Globus pallidus (tissue), 1 donor: ENCODE measurements at places on chromosomes 1 and 21.

GRCh38 chr1:75233302-75233929 is 99.2 kb downstream of the LHX8 start:
- no peak for DNase-seq

GRCh38 chr1:154304664-154305337 is 16.1 kb upstream of the AQP10 start:
- no peak for DNase-seq

DNA sequence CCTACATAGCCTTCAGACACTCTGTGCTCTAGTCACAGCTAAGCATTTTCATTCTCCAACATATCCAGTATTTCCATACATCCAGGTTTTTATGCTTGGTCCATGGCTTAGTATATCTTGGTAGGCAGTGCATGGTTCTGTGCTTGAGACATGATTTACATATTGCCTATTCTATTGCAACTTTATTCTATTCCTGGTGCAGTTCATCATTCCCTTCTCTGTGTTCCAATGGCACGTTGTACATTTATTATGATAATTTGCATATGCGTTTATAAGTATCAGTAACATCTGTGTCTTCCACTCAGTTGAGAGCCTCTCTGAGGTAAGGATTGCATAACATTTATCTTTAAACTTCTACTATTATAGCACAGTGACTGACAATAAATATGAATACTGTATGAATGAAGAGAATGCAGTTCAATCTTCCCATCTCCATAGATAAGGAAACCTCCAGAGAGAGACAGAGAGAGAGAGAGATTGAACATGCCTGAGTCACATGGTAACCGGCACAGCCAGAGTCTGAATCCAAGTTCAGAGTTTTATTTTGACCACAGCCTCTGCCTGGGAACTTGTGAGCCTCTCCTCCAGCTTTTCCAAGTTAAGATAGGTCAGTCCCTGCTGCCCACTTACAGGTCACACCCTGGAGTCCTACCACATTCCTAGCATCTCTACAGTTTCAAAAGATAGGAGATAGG is 41.5 kb downstream of the PLPPR5 start:
- DNase-seq: no peak

- no peak for DNase-seq
Measured at GRCh38 chr1:81174811-81175476, 625.8 kb upstream of the ADGRL2 start.

DNA sequence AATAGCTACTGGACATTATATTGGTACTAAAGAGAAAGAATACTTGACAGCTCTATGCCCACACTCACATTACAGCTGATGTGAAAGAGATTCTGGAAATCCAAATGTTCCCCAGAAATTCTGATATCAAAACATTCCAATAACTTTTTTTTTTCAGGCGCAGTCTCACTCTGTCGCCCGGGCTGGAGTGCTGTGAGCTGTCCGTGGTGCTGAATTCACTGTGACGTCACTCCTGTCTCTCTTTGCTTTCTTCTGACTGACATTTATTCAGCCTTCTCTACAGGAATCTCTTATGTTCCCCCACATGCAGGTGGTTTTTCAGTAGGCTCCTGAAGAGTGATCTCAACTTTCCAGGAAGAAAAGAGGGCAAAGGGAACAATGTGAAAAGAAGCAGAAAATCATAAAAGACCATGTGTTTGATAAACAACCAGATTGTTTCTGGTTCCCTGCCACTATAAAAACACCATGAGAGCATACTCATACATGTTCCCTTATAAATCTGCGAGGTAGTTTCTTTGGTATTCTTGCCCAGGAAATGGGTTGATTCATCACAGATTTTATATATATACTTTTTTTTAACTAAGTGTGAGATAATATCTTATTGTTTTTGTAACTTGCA is 6.2 kb downstream of the S100A7A start:
- DNase-seq: peak; percentile 52

- no peak for DNase-seq
Measured at GRCh38 chr1:61424382-61424781, 300.6 kb downstream of the TM2D1 start.

- no peak for DNase-seq
Measured at GRCh38 chr21:38769191-38769780, 36.4 kb upstream of the ETS2 start.

- no peak for DNase-seq
Measured at GRCh38 chr1:196488579-196488978, 119.7 kb downstream of the KCNT2 start.

DNA sequence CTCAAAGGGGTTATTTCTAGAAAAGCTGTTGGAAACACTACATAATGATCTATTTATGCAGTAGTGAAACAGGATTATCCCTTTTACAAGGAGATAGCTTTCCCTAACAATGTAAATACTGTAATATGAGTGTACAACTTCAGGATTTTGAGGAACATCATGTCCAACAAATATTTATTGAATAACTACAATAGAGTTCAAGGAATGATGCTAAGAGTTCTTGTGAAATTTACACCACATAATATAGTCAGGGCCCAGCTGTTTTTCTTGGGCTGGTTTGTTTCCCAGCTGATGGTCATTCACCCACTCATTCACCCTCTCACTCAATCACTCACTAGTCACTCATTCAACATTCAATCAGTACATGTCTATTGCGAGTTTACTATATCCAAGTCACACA is 12.3 kb upstream of the LYPLAL1 start:
- no peak for DNase-seq

DNA sequence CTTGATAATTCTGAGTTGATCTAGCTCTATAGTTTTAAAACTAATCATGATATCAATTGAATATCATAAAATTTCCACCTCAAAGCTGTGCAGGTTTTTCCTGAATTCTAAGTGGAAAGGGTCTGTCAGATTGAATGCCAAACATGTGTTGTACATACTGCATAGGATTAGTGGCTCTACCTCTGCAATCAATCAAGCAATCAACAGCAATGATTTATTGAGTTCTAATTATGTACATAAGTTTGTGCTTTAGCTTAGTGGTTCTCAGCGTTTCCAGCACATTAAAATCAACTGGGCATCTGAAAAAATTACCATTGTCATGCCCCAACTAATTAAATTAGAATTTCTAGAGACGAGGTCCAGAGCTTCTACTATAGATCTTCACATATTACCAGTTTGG is 251.5 kb downstream of the BACH1 start:
- no peak for DNase-seq

DNA sequence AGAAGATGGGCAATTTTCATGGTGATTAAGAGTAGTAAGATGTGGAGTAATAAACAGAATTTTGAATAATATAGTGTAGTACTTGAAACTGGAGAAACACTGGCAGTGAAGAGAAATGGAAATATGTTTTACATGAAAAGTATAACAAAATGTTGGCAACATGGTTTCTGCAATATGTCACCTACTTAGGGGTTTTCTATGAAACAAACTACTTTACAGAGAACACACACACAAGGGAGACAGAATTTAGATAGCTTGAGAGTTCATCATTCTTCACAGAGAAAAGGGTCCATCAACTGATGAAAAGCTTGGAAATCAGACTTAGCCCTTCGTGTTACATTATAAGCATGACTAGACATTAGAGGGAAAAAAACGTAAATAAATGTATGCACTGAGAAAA is 135.2 kb downstream of the EIF4G3 start:
- DNase-seq: no peak

- DNase-seq: no peak
Measured at GRCh38 chr1:114164840-114165543, 11.3 kb upstream of the SYT6 start.

DNA sequence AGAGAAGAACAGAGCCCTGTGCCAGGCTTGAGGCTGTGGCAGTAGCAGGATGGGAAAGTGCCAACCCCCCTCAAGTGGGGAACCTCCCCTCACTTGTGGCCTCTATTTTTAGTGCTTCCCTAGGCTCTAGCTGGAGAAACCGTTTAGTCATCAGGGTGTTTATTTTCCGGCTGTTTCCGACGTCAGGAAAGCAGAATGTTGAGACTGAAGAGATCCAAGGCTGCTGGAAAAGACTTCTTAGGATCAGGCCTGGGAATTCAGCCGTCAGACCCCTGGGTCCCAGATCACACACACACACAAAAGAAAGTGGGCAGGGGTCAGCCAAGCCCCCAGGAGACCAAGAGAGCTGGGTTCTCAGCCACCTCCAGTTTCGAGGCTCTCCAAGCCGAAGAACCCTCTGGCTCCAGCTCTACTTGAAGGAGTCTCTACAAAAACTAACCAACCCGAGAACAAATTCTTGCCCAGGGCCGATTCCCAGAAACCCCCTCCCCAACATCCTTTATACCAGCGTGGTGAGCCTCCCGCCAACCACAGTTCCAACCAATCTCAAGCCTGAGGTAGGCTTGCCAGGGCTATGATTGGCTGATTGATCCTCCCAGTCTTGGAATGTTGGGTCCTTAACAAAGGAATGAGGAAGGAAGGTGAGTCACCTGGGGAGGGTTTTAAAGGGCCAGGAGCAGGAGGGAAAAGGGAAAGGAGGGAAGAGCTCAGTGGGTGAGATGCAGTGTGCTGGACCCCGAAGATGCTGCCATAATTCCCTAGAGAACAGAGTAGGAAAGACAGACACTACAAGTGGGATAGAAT is 2.5 kb upstream of the MEF2D start:
- DNase-seq: peak; percentile 76

DNA sequence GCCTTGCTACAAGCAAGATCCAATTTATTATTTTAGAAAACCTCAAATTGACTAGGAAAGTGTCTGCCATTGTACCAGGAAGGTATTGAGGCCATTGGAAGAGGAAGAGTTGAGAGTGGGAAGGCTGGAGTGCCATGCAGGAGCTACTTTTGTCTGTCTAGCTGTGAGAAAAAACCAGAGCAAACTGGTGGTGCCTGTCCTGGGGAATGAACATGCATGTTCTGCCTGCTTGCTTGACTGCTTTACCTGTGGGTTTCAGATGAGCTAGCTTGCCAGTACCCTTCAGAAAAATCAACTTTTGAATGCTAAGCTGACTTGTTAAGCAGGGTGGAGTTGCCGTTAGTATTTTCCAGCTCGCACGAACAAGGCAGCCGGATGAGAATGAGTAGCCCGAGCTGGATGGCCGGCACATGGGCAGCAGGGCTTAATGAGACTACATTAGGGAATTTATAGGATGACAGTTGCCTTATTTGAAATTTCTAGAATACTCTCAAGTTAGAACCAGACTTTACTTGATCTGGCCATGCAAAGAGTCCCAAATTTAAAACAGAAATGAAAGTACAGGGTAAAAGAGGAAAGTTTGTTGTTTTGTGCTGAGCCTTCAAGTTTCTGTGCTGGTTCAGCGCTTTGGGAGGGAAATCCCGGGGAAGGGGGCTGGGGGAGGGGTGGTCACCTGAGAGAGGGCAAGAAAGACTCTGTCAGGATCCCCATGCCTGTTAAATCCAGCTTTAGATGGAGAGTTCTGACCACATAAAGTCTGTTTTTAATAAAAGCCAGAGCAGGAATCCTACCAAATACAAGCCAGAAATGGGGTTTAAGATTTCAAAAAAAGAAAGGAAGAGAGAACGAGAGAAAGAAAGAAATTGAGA is 29.6 kb upstream of the C1orf105 start:
- DNase-seq: peak; percentile 34

DNA sequence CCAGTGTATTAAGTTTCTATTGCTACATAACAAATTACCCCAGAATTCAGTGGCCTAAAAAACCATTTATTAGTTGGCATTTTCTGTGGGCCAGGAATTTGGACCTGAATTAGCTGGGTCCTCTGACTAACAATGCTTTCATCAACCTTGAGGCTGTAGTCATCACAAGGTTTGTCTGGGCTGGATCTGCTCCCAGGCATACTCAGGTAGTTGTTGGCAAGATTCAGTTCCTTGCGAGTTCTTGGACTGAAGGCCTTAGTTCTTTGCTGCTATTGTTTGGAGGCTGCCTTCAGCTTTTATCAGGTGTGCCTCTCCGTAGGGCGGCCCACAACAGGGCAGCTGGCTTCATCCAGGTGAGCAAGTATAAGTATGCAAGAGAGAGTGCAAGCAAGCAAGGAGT is 31.4 kb upstream of the DEPDC1 start:
- DNase-seq: no peak

DNA sequence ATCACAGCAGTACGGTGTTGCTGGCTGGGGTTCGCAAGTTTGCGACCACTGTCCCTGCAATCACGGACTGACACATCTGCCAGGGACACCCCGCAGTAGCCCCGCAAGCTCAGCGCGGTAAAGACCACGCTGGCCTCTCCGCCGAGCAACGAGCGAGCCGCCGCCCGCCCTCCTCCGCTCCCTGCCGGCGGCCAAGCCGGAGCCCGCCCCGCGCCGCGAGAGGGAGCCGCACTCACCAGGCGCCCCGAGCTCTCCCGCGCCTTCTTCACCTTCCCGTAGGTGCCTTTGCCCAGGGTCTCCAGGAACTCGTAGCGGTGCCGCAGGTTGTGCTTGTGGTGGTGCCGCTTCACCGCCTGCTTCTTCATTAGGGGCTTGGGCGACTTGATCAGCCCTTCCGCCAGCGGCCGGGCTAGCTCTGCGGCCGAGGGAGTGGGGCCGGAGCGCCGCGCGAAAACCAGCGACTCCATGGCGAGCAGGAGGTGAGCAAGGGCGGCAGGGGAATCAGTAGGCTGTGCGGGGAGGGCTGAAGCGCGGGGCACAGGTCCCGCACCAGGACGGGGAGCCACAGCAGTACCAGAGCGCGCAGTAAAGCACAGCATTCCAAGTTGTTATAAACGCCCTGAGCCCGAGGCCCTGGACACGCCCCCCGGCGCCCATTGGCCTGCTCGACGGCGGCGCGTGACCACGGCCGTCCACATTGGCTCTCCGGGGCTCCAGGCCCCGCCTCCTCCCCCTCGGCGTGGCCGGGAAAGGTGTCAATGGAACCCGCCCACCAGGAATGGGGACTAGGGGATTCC is at the start of gene NUAK2:
Gene NUAK2 (minus strand): TSS at position 584 of the 797 bp plus-strand sequence. CDS start 117 bp downstream, at position 467.
- peak; percentile 90 for DNase-seq

DNA sequence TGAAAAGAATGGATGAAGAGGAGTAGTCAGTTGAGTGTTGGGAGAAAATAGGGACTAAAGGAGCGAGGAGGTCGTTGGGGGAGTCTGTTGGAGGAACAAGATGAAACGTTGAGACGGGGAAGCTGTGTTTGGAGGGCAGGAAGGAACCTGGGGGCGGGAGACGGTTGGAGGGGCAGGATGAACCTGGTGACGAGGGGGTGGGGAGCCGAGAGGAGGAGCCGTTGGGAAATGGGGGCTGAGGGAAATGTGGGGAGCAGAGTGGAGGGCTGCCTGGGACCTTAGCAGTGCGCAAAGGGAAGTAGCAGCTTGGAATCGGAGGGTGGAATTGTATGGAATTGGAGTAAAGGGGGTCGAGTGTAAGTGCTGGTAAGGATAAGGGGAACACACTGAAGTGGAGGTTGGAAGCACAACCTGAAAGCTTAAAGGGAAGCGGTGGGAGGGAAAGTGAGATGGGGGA is 630 bp downstream of the MTF2 start:
- no peak for DNase-seq

DNA sequence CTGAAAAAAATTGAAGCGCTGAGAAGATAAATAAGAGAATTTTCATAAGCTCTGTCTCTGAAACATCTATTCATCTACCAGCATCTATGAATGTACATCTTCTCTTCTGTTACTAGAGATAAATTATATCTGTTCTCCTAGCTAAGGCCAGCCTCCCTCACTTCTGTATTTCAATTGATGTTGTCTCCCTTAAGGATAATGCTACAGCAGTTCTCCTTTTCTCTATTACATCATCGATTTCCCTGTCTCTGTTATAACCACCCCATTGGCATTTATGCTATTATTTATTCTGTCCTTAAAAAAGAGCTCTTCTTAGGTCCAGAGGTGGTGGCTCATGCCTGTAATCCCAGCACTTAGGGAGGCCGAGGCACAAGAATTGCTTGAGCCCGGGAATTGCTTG is 42.9 kb upstream of the TMCO2 start:
- no peak for DNase-seq
